ENCODE measurements at places on chromosomes 12 and 14.

GRCh38 chr12:102631274-102631673, 150.9 kb upstream of the IGF1 start:
- no peaks in the 10 kb centered on the region for H3K4me1 ChIP-seq
- DNase-seq = no peak
- no peaks in the 10 kb centered on the region for H3K27me3 ChIP-seq
- no peak overlapping the region for H3K4me3 ChIP-seq
- no peaks in the 10 kb centered on the region for H3K36me3 ChIP-seq

- no peak overlapping the region for H3K4me3 ChIP-seq
- H3K4me1 ChIP-seq = peaks cover 2% of the 10 kb centered on the region
- no peaks in the 10 kb centered on the region for H3K27me3 ChIP-seq
Measured at GRCh38 chr14:79021766-79022165, 851.6 kb downstream of the NRXN3 start.

GRCh38 chr12:121439715-121440114, 39.8 kb downstream of the RNF34 start:
- peaks cover 10% of the 10 kb centered on the region for H3K4me1 ChIP-seq
- DNase-seq = no peak
- no peak overlapping the region for H3K4me3 ChIP-seq
- H3K27ac ChIP-seq = no peak overlapping the region
- no peaks in the 10 kb centered on the region for H3K27me3 ChIP-seq

DNA sequence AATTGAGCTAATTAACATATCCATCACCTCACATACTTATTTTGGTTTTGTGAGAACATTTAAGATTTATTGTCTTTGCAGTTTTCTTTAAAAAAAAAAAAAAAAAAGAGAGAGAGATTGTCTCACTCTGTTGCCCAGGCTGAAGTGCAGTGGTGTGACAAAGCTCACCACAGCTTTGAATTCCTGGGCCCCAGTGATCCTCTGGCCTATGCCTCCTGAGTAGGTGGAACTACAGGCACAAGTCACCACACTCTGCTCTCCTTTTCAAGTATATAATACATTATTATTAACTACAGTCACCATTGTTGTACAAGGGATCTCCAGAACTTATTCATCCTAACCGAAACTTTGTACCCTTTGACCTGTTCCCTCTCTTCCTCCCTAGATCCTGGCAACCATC, 64.0 kb downstream of the NUMB start:
- H3K36me3 ChIP-seq = no peaks in the 10 kb centered on the region
- H3K4me3 ChIP-seq = no peak overlapping the region
- no peaks in the 10 kb centered on the region for H3K27me3 ChIP-seq
- H3K4me1 ChIP-seq = peaks cover 19% of the 10 kb centered on the region

GRCh38 chr12:116761499-116761898, 23.4 kb downstream of the RNFT2 start:
- no peak overlapping the region for H3K27ac ChIP-seq
- no peak overlapping the region for H3K4me3 ChIP-seq
- no peak for DNase-seq
- no peaks in the 10 kb centered on the region for H3K4me1 ChIP-seq
- no peaks in the 10 kb centered on the region for H3K27me3 ChIP-seq

GRCh38 chr12:104055686-104056388, 5.8 kb upstream of the GLT8D2 start:
- H3K4me1 ChIP-seq = peaks cover 19% of the 10 kb centered on the region
- H3K27me3 ChIP-seq = no peaks in the 10 kb centered on the region
- no peak for DNase-seq

DNA sequence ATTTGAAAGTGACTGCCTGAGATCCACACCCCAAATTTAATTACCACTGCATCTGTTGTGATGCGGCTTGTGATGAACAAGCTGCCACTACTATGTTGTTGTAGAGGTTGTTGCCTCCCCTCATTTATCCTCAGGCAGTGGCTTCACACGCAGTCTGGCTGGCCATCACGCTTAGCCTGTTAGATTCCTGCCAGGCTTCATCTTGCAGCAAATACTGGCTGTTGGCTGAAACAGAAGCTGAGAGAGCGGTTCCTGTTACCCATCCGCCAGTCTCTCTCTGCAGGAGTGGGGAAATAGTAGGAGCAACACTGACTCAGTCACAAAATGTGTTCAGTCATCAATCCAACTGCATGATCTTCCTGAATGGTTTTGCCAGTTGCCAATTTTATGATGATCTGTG, 934.4 kb downstream of the FLRT2 start:
- no peak for DNase-seq
- no peak overlapping the region for H3K27ac ChIP-seq
- H3K27me3 ChIP-seq = no peaks in the 10 kb centered on the region
- no peak overlapping the region for H3K4me3 ChIP-seq
- no peaks in the 10 kb centered on the region for H3K36me3 ChIP-seq

GRCh38 chr12:1533205-1533601, 61.2 kb downstream of the FBXL14 start:
- H3K27me3 ChIP-seq = peaks cover 32% of the 10 kb centered on the region
- H3K4me3 ChIP-seq = peak overlapping the region; percentile 18
- no peaks in the 10 kb centered on the region for H3K36me3 ChIP-seq
- DNase-seq = no peak
